Frontal cortex (tissue), 4 donors: ENCODE measurements at places on chromosomes 6 and 20.

DNA sequence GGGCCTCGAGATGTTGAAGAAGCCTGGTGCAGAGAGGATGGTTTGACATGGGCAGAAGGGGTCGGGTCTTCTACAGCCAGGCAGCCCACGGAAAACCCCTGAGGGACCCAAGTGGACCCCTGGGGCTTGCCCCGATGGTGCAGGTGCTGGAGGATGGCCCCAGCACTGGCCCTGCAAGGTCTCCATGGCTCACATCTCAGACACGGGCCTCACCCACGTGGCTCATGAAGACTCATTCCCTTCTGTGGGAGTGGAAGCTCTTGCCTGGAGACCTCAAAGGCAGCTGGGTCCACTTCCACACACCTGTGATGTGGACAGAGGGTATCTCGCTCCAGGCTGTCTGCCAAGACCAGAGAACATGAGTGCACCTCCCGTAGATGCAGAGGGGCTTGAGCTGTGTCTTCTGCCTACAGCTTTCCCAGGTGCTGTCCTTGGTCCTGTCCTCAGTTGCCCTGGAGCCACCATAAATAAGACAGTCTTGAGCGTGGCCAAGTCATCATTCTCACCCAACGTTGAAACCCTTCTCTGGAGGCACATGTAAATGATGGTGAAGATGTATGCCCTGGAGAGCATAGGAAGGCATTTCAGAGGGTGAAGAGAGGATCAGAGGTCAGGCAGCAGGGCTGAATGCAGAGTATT, 108.0 kb downstream of the SYNDIG1 start:
- DNase-seq = no peak

DNA sequence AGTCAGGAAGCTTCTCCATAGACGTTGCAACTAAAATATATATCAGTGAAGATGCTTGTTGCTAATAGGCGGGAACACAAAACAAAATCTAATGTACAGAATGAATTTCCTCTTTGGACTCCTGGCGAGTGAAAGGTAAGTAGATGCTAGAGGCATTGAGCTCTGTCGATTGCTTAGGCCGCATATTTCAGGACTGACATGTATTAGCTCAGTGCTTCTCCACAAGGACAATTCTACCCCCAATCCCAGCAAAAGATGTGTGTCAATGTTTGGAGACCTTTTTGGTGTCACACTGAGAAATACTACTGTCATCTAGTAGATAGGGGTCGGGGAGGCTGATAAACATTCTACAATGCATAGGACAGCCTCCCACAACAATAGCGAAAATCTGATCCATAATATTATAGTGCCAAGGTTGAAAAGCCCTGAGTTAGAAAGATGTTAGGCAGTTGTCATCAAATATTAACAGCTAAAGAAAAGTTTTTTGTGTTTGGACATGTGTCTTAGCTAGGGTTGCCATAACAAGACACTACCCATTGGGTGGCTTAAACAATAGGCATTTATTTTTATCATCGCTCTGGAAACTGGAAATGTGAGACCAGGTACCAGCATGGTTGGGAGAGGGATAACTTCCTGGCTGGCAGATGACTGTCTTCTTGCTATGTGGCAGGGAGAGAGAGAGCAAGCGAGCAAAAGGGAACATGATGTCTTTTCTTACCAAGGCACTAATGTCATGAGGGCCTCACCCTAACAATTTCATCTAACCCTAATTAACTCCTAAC, 48.0 kb upstream of the BCAS1 start:
- DNase-seq = no peak

DNA sequence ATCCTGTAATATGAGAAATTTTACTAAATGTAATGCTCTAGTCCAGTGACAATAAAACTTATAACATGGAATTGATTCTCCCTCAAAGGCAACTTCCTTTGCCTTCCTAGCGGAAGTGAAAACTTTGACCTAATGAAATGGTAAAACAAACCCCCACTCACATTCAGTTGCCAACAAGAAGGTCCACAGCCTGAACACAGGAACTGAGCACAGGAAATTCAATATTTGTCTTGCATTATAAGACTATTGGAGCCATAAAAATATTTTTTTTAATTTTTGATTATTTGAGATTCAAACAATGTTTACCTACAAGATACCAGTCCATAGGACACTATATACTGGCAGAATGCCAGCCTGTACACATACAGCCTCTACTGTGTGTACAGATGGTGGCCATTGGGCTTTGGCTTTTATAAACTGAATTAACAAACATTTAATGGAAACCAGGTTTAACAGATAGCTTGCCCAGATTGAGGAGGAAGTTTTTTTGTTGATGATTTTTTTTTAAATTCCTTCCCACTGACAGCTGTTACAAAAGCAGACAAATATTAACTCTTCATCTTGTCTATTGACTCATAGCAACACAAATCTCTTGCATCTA, 481.5 kb upstream of the JAG1 start:
- DNase-seq = no peak

GRCh38 chr6:146361128-146361924, 182.3 kb upstream of the RAB32 start:
- DNase-seq = no peak

- DNase-seq = no peak
Measured at GRCh38 chr6:39254999-39255535, 25.8 kb upstream of the KCNK5 start.

DNA sequence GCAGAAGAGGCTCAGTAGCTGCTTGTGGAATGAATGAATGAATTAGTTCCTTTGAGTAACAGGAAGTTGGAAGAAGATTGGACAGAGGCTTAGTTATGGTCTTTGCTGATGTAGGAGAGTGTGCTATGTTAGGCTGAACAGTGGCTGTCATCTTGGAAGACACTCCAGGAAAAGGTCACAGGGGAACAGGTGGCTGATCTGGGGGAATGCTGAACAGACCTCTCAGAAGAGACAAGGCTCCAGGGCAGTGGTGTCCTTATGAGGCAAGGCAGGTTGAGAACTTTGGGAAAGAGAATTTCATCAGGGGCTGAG, 62.3 kb downstream of the UTRN start:
- DNase-seq = no peak

DNA sequence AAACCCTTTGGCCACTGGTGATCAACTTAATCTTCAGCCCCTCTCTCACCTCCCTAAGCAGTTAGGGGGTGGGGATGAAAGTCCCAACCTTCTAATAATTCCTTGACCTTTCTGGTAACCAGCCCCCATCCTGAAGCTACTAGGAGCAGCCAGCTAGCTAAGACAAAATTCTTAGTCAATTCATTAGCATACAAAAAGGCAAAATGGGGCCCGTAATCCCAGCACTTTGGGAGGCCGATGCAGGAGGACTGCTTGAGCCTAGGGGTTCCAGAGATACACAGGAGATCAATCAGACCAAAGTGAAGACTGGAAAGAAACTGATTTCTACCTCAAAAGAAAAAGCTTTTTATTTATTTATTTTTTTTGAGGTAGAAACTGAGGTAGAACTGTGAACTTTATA, 1.8 kb downstream of the ASCC3 start:
- DNase-seq = no peak

- no peak for DNase-seq
Measured at GRCh38 chr6:100203400-100203799, 209.4 kb upstream of the MCHR2 start.

- no peak for DNase-seq
Measured at GRCh38 chr6:71197780-71198179, 90.8 kb upstream of the OGFRL1 start.

GRCh38 chr6:50698546-50698945, 14.8 kb upstream of the TFAP2D start:
- no peak for DNase-seq

DNA sequence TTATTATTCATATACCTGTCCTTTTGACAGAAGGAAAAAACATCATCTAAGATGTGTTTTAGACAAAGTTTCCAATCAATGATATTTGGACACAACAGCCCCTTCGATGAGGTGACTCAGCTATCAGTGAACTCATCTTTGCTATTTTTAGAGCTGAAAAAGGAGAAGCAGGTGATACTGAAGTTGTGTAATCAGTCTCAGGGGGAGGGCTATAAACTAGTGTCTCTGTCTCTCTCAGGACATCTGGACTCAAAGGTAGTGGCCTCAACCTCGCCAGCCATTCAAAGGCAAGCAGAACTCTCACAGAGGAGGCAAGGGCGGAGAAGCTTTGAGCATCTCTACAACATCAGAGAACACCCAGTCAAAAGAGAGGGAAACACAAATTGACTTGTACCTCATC, 135.4 kb downstream of the BFSP1 start:
- no peak for DNase-seq

DNA sequence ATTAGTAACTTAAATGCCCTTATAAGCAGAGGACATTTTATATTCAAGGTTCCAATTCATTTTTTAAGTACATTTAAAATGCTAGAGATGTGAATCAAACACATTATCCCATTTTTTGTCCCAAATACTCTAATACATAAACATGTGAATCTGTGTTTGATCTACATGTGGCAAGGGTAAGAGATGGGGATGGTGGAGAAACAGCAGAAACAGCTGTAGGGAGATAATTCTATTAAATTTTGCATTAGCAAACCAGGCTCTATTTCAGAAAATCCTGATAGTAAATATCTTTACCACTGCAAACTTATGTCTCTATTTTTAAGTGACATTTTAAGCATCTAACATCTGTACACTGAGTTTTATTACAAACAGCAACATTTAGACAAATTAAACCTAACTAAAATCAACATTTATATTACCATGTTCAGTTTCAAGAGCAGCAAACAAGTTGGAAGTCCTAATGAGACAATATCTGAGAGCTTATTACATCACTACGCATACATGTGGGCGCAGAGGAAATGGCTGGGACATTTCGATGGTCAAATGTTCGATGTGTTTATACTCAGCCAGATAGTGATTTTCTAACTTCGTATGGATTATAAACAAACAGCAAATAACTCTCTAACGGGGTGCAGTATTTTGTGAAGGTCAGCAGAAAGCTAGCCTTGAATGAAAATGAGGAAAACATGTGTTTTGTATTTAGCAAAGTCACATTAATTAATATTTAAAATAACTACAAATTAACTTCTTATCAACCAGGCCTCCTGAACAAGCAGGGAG, 165.1 kb downstream of the GJA1 start:
- no peak for DNase-seq

DNA sequence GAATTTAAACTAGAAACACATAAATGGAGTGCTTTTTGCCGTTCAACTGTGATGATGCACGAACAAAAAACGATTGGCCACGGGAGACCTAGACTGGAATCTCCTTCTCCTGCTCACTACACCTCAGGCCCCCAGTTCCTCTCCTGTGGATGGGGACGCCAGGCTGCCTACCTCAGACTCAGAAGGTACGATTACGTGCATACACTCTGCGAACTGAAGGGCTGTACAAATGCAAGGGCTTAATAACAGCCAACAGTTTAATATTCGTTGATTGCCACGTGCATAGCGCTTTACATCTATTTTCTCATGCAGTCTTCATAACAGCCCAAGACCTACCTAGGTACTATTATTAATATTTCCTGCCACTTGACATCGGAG, 495 bp upstream of the ARMC2 start:
- DNase-seq = no peak

DNA sequence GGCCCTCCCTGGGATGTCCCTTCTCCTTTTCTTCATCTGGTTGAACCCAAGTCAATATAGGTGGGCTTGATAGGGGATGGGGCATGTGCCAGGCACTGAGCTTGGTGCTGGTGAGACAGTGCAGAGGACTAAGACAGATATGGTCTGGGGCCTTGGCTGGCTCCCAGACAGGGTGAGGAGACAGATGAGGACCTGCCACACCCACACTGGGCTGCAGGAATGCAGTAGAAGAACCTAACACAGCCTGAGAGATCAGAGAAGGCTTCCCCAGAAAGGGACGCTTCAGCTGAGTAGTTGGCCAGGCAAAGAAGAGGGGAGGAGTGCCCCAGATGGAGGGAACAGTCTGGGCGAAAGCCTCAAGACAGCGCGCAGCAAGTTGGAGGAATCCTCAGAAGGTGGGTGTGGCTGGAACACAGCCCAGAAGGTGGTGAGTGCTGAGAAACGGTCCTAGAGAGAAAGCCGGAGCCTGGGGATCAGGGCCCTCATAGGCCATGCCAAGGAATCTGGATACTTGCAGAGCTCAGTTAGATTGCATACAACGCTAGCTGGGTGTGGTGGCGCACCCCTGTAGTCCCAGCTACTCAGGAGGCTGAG, 26.4 kb downstream of the CD40 start:
- no peak for DNase-seq

DNA sequence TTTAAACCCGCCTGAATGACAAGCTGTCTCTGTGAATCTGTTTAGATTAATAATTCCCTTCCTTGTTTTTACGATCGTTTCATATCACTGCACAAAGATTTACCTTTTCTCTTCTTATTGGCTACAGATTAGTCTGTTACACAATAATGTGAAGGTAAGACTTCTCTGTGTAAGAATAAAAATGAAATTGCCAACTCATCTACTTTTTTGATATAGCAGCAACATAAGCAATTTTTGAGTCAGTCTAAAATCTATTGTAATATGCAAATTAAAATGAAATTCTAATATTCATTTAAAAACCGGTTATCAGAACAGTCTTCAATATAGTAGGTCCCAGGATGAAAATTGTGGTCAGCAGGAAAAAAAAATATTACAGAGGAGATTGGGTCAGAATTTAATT, 155.2 kb downstream of the DOK5 start:
- DNase-seq = no peak

DNA sequence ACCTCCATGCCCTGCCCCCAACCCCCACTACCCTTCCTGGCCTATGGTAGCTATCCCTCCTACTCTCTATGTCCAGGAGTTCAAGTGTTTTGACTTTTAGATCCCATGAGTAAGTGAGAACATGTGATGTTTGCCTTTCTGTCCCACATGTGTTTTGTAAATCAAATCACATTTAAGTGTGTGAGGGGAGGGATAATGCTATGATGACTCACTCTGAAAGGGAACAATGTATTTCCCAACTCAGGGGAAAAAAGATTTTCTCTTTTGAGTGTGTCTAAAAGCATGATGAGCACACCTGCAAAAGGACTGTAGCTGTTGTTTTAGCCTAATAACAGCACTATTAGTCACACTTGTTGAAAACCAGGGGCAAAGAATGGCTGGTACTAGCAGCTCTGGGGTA, 193.7 kb downstream of the GJA10 start:
- no peak for DNase-seq

DNA sequence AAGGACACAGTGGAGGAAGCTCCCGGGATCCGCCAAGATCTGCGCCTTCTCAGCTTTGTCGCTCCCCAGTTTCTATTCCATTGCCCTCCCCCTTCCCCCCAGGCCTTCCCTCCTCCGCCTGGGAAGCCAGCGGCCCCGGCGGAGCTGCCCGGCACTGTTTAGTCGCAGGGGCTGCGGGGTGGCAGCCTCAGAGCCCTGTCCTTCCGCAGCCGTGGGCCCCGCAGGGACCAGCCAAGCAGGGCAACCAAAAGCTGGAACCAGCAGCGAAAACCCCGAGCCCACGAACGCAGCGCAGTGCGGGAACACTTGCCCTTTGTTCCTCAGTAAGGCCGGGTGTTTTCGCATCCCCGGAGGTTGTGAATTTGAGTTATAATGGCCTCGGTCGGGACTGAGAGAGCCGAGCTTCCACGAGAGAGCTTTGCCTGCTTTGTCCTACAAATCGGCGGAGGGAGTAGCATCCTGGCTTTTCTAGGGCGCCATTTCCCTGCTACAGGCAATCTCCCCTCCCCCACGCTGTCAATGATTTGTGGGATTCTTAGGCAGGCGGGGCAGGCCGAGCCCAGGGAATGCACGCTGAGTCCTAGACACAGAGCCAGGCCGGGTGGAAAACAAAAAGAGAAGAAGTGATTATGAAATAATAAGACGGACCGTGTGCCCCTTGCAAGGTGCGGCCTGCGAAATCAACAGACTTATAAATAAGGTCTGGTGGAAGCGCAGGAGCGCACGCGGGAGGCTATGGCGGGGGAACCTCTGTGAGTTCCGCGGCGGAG, 4.0 kb upstream of the TUBB2B start:
- DNase-seq = no peak

- DNase-seq = no peak
Measured at GRCh38 chr6:105898286-105898685, 187.8 kb upstream of the PRDM1 start.

GRCh38 chr6:8392569-8392968, 42.8 kb downstream of the SLC35B3 start:
- no peak for DNase-seq
